LoVo (cell line): ENCODE measurements at places on chromosomes 2 and 18.

GRCh38 chr18:58996696-58997095, 132.0 kb downstream of the ZNF532 start:
- DNase-seq, result no peak

GRCh38 chr2:177029501-177029900, 183.1 kb upstream of the HNRNPA3 start:
- DNase-seq, result no peak

GRCh38 chr2:64374686-64375085, 79.3 kb upstream of the LGALSL start:
- DNase-seq, result no peak

- no peak for DNase-seq
Measured at GRCh38 chr2:138712212-138712979, 67.8 kb downstream of the NXPH2 start.

- no peak for DNase-seq
Measured at GRCh38 chr2:118146315-118147283, 58.3 kb downstream of the INSIG2 start.

DNA sequence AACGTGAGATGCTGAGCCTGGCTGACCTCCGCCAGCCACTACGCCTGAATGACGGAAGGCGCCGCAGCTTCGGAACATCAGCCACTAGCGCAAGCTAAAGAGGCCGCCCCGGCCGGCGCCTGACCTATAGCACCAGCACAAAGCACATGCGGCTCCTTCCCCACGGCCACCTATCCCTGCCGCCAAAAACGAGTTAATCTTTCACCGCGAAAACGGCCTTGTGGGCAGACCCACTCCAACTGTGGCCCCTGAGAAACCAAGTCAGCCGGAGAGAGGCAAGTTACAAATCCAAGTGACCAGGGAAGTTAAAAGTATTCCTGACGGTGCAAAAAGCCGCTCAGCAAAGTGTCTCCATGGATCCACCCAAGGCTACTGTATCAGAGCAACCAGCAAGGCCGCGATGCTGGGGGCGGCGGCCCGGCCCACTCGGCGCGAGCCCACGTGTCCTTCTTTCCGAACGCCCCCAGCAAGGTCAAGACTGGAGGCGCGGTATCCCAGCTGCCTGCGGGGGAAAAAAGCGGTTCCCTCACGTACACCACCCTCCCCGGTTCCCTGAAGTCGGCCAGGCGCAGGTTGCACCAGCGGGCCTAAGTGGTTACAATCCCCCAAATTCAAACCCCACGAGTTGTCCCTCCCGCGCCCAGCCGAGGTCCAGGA, 575 bp downstream of the HSPD1 start:
- peak; percentile 40 for DNase-seq

DNA sequence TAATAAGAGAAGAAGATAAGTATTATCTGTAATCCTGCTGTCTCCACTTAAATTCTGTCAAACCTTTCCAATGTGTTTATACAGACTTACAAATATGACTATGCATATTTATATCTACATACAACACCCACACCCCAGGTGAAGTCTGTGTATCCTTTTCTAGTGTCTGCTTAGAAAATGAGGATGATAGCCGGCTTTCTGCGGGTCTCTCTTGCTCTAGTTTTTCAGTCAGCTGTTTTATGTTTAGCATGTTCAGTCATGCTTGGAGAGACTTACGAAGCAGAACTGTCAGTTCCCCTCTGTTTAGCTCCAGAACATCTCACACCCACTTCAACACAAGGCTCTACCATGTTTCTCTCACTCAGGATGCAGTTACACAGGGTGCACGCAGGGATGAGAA, 137.3 kb upstream of the NFATC1 start:
- no peak for DNase-seq

- DNase-seq, result no peak
Measured at GRCh38 chr18:7696780-7697179, 129.7 kb downstream of the PTPRM start.
